ENCODE measurements at places on chromosomes 6 and 20.
A peak's percentile ranks its signal among the peaks of the same experiment; 100 is the strongest.

GRCh38 chr20:6583134-6583738 lies 184.2 kb upstream of the BMP2 start:
- DNase-seq: no peak

DNA sequence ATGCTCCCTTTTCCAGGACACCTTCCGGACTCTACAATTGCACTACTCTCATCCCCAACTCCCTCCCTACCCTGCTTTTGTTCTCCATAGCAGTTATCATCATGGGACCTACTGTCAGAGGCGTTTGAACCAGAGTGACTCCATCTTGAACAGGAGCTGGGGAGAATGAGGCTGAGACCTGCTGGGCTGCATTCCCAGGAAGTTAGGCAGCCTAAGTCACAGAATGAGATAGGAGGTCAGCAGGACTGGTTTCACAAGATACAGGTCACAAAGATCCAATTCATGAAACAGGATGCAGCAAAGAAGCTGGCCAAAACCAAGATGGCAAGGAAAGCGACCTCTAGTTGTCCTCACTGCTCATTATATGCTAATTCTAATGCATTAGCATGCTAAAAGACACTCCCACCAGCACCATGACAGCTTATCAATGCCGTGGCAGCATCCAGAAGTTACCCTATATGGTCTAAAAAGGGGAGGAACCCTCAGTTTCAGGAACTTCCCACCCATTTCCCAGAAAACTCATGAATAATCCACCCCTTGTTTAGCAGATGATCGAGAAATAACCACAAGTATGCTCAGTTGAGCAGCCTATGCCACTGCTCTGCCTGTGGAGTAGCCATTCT lies 15.6 kb downstream of the SLC13A3 start:
- no peak for DNase-seq

- DNase-seq: no peak
Measured at GRCh38 chr6:1630771-1631217, 21.1 kb downstream of the FOXC1 start.

DNA sequence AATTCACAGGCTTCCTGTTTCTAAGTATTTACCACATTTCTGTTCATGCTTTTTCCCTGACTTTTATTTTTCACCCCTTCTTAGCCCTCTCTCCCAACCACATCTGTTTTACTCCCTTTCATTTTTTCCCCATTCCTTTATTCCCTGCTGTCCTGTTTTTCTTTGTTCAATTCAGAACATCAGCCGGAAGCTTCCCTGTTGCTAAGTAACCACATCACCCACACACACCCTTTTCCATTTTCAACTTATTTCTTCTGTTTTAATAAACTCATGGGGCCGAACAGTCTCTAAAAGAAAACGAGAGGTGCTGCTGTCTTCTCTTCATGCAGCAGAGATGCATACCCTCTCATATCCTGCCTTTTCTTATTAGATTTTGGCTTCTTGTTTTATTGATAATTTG lies 53.5 kb upstream of the CEP85L start:
- no peak for DNase-seq

GRCh38 chr6:12937971-12938370 lies 221.4 kb downstream of the PHACTR1 start:
- DNase-seq: no peak

GRCh38 chr6:110512991-110513390 lies 36.6 kb upstream of the SLC22A16 start:
- DNase-seq: no peak

- no peak for DNase-seq
Measured at GRCh38 chr6:144190593-144190992, 40.3 kb downstream of the STX11 start.

GRCh38 chr6:169251371-169251802 lies 2.3 kb downstream of the THBS2 start:
- no peak for DNase-seq

DNA sequence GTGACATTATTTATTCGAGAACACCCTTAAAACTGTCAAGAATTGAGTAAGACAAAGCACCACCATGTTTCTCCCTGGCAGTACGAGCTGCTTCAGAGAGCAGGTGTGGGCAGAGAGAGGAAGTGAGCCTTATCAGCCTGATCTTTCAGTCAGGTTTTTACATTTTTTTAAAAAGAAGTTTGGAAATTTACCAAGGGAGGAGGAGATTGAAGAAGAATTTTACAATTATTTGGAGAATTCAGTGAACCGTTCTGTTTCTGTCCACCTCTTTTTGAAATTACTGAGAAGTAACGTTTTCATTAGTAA lies 75.5 kb downstream of the ZDHHC14 start:
- DNase-seq: no peak

GRCh38 chr6:100176311-100176950 lies 182.4 kb upstream of the MCHR2 start:
- no peak for DNase-seq

GRCh38 chr20:63756648-63756991 lies 17.0 kb downstream of the SLC2A4RG start:
- no peak for DNase-seq

- no peak for DNase-seq
Measured at GRCh38 chr20:12055161-12055560, 137.5 kb downstream of the BTBD3 start.

DNA sequence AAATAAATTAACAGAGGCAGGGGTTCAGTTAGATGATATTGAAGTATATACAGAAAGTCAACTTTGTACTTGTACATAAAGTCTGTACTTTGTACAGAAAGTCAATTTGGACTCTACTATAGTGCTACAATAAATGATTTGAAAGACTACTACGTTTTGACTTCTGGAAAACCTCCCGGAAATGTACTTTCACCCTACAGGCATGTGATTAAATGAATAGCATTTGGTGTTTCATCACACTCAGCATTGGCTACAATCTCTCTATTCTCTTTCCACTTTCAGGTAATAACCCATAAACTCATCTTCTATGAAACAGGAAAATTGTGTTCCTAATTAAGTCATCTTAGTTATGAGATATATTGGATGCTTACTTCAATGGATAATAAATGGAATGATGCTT lies 25.6 kb upstream of the MC3R start:
- no peak for DNase-seq

- peak; percentile 82 for DNase-seq
Measured at GRCh38 chr6:26286168-26286877, 78.7 kb upstream of the BTN3A2 start.

GRCh38 chr6:155850408-155850841 lies 394.8 kb upstream of the NOX3 start:
- DNase-seq: no peak

- DNase-seq: no peak
Measured at GRCh38 chr20:36273414-36274180, 32.5 kb upstream of the DLGAP4 start.
